ENCODE measurements at places on chromosomes 16 and 17.

DNA sequence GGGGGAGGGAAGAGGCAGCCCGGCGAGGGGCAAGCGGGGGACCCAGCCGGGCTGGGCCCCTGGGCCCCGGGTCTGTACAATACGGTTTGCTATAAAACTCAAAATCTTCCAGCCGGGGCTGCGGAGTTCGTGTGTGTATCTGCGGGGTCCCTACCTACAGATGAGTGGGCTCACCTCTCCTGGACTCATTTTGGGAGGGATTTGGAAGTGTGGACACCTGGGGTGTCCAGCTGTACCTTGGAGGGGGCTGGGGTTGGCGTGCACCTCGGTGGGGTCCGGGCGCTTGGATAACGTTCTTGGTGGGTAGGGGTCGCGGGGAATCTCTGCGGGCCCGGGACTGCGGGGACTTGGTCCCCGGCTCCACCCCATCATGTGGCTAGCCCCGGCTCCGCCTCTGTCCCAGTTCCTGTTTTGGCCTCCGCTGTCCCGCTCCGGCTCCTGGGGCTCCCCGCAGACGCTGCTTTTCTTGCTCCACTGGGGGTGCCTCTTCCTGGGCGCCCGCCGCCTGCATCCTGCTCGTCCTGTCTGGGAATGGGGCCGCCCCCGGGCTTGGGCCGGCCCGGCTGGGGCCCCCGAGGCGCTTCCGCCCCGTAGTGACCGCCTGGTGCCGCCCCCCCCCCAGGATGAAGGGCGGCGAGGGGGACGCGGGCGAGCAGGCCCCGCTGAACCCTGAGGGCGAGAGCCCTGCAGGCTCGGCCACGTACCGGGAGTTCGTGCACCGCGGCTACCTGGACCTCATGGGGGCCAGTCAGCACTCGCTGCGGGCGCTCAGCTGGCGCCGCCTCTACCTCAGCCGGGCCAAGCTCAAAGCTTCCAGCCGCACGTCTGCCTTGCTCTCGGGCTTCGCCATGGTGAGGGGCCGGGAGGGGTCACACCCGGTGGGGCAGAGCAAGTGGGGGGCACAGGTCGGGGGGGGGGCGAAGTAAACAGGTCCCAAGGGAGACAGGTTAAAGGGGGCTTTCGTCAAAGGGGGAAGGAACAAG, at the start of gene ORAI3:
Gene ORAI3 (plus strand): TSS at position 402 of the 983 bp plus-strand sequence. CDS start 222 bp downstream, at position 624.
- DNase-seq = peak; percentile 87

- no peak for DNase-seq
Measured at GRCh38 chr17:27985736-27986399, 56.6 kb upstream of the NLK start.

DNA sequence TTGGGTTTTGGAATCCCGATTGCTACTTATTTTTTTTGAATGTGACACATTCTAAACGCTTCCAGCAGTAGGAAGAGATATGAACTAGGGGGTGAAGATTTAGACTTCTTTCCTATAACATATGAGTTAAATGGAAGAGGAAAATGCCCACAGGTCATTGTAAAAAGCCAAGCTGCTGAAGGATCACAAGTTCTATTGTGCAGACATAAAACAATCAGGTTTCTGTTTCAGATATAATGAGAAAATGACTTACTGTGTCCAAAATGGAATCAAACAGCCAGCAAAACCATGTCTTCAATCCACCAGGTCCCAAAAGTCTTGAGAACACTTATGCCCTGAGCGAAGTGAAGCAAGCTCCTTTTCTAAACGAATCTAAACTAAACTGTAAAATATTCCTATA, 157.0 kb upstream of the SOX9 start:
- DNase-seq = no peak

GRCh38 chr16:63981639-63982038, 1140.2 kb downstream of the CDH11 start:
- DNase-seq = peak; percentile 55

DNA sequence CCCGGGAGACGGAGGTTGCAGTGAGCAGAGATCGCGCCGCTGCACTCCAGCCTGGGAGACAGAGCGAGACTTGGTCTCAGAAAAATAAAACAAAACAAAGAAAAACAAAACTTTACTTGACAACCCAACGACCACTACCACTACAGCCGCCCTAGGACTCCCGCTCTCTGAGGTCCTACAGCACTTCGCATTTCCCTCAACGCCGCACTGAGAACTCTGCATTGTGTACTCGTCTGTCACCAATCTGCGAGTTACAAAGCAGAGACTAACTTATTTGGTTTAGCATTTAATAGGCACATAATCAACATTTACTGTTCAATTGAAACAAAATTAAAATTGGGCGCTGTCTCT, 479 bp upstream of the ZNF207 start:
- DNase-seq = peak; percentile 27

- no peak for DNase-seq
Measured at GRCh38 chr17:75270966-75271232, at the start of gene MIF4GD. MIF4GD (minus strand) TSS chr17:75271231; CDS start chr17:75270195, 1,036 bp downstream.

- no peak for DNase-seq
Measured at GRCh38 chr16:86593913-86594620, 15.7 kb downstream of the FOXL1 start.

DNA sequence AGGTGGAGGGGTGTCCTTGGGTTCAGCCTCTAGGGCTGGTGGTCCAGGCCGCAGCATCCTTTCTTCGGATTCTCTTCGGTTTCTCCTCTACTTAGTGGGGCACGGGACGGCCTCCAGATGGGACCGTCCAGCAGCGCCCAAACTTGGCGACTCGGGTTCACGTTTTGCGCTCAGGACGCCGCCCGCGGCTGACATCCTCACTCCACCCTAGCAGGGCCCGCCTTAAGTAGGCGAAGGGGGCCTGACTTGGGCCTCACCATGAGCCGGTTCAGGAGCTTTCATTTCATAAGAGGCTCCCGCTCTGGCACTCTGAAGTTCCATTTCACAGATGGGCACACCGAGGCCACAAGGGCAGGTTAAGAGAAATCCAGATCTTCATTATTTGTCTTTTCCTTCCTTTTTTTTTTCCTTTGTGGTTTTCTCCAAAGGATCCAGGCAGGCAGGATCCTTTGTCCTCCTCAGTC, 141.2 kb downstream of the SEC14L1 start:
- DNase-seq = peak; percentile 61

DNA sequence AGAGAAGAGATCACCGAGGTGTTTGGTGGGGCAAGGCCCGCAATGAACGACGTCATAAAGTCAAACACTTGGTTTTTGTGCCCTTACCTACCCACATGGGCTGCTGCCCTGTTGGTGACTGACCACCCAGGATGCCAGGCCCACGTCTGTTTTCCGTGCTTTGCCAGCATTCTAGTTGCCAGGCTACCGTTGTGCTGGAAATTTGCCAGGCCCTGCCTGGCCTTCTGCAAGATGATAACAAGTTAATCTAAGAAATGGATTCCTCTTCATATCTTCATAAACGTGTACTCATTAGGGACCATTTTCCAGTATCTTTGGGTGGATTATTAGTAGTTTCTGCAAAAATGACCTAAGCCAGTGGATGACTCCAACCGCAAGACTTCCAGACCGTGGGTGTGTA, 35.4 kb downstream of the SLC6A4 start:
- no peak for DNase-seq

GRCh38 chr16:1311738-1312466, 2.5 kb downstream of the UBE2I start:
- no peak for DNase-seq

GRCh38 chr17:49996495-49997300, 1.7 kb upstream of the DLX3 start:
- DNase-seq = peak; percentile 64

- peak; percentile 78 for DNase-seq
Measured at GRCh38 chr17:77140878-77141767, at the start of gene SEC14L1. SEC14L1 (plus strand) TSS chr17:77140969; CDS start chr17:77143597, 2,628 bp downstream.

Measured in GM23338 (cell line).